M059J (cell line): ENCODE measurements at places on chromosomes 5 and 9. TPM values are rescaled to one million over a fixed set of nuclear protein-coding genes. Genes with fewer than 3 reads are reported as not detected.

Gene SMC5
- total RNA-seq = 19.8 and 21.4 TPM in 2 replicates

Gene OR1J2
- total RNA-seq = not detected in 2 replicates

Gene GABRA1
- total RNA-seq = not detected in 2 replicates

Gene VDAC1
- total RNA-seq = 373 and 402 TPM in 2 replicates

Gene PCDHB14
- total RNA-seq = 0.44 and 1.9 TPM in 2 replicates

Gene TPM2
- total RNA-seq = 7.0 and 12.1 TPM in 2 replicates

Gene PANK3
- total RNA-seq = 27.5 and 32.3 TPM in 2 replicates

Gene CERCAM
- total RNA-seq = 15.5 and 24.1 TPM in 2 replicates

Gene CDKN2B-AS1
- 9.2 and 14.5 TPM in 2 replicates for total RNA-seq

GRCh38 chr9:69874301-69875060 is 53.9 kb downstream of the CFAP95 start:
- DNase-seq = peak; percentile 60

- DNase-seq = no peak
These were observed 764.5 kb upstream of the ADAMTS16 start for GRCh38 chr5:4375640-4376039.

- no peak for DNase-seq
These were observed 180.4 kb downstream of the MLLT3 start for GRCh38 chr9:20441711-20442423.

DNA sequence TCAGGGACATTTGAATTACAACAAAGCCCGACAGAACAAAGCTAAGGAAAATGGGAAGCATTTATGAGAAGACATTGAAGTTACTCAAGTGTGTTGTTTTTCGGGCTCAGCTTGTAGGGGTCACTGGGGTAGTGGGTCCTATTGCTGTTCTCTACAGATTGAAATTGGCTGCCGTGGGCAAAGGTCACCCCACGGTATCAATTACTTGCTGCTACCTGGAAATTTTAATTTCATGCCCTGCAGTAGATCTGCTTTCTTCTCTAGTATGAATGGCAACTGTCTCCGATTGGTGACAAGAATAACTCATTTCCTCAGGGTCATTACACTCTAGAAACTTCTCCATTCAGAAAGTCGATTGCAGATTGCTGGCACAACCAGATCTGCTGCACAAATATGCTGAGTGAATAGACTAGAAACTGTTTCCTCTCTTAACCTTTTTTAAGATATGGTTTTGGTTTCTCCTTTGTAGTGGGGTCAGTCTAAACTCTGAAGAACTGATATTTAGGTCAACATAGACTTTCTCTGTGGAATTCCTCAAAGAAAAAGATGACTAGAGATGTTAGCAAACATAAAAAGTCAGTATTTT is 454.1 kb downstream of the ARHGEF28 start:
- DNase-seq = no peak

DNA sequence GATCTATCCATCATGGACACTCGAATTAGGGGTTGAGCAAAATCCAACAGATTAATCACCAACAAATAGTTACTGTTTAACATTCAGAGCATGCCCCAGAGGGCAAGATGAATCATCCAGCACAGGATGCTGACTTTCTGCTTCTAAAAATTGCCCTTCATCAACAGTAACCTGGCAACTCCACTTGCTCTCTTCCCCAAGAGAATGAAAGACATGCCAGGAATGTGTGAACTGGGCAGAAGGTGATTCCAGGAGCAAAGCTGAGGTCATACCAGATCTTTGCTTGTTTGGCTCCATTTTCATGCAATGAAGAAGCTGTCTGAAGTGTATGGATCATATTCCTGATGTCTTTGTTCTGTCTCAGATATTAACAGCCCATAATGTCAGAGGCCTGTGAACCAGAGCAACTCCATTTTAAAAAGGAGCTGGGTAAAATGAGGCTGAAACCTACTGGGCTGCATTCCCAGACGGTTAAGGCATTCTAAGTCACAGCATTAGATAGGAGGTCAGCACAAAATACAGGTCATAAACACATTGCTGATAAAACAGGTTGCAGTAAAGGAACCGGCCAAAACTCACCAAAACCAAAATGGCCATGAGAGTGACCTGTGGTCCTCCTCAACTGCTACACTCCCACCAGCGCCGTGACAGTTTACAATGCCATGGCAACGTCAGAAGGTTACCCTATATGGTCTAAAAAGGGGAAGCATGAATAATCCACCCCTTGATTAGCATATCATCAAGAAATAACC is 2.5 kb upstream of the ZNF367 start:
- DNase-seq = peak; percentile 100

- no peak for DNase-seq
These were observed 165.8 kb upstream of the NR3C1 start for GRCh38 chr5:143569213-143569701.

DNA sequence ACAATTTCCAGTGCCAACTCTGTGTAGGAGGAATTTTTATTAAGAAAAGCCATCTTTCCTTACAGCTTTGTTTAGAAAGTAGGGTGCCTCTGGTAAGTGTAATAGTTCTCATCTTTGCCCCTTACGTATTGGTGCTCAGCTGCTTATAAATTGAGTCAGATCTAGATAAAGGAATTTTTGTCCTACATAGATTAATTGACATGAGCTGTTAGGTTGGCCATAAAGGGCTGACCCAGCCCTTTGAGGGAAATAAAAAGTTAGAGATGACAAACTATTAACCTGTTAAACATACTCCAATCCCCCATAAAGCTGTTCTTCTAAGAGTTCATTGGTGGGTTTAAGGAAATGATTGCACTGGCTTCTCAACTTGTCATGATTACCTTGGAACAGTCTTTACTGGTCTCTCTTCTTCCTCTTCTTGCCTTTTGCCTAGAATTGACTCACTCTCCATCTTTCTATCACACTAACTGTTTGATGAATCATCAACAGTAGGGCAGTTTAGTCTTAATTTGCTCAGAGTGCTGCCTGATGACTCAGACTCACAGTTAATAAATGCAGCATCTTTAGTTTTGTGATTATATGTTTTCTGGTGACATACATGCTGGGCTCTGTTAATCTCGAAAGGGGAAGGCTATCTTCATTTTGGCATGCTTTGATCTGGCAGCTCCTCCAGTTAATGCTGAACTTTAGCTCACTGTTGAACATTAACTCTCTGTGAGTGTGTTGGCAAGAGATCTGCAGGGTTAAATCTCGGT is 51.7 kb downstream of the ARHGAP26 start:
- peak; percentile 93 for DNase-seq

GRCh38 chr9:107991581-107991980 is 502.0 kb upstream of the KLF4 start:
- no peak for DNase-seq

DNA sequence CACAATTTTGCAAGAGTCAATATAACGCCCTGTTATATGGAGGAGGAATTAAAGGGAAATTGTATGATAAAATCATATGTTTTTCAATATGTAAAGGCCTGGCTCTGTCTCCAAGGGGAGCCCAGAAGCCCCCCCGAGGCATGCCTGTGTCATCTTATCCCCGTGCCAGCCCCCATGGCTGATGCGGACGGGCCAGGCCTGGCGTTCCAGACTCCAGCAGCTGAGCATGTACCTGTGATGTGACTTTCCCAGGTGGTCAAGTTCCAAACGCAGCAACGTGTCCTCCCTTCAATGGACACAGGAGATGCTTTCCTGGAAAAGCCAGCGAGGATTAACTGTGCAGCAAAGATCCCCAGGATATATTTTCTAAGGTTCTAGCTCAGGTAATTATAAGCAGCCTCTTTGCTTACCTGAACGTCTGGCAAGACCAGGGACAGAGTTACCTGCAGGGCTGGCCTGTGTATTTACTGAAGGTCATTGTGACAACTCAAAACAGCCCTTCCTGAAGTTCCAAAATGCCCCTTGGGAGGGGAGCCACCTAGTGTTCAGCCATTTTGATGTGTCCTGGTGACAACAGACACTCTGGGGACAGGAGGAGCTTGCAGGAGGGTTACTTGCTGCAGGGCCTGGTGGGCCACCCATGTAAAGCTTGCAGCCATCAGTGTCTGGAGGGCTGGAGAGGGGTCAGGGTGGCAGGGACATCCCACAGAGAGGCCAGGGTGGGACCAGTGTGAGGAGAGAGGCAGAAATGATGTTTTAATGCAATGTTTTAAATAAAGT is 53.3 kb upstream of the RNU6ATAC start:
- peak; percentile 25 for DNase-seq

- no peak for DNase-seq
These were observed 15.4 kb downstream of the REEP5 start for GRCh38 chr5:112906637-112907036.
